ENCODE measurements at places on chromosomes 2 and 18. TPM values are rescaled to one million over a fixed set of nuclear protein-coding genes. Genes with fewer than 3 reads are reported as not detected.

The PRSS56 gene
- 2.5 TPM for total RNA-seq

The LRATD1 gene
- 1.1 TPM for total RNA-seq

The RTN4 gene
- total RNA-seq: 259 TPM

The FABP1 gene
- 11.6 TPM for total RNA-seq

The ASXL3 gene
- total RNA-seq: 0.05 TPM

The PRKAG3 gene
- 8.3 TPM for total RNA-seq

The GPBAR1 gene
- total RNA-seq: 0.93 TPM

Measured in gastrocnemius medialis (tissue), 4 donors.